ENCODE measurements at places on chromosomes 7 and 10. TPM values are rescaled to one million over a fixed set of nuclear protein-coding genes. Genes with fewer than 3 reads are reported as not detected.

The IRF5 gene
- total RNA-seq = 56.3 TPM

The SMKR1 gene
- not detected for total RNA-seq

The TMEM229A gene
- total RNA-seq = not detected

The SAP25 gene
- total RNA-seq = 12.1 TPM

The EPO gene
- 0.42 TPM for total RNA-seq

The GPR26 gene
- total RNA-seq = not detected

The CCDC146 gene
- total RNA-seq = 12.4 TPM

The PRR15 gene
- not detected for total RNA-seq
